ENCODE measurements at places on chromosomes 4 and X. TPM values are rescaled to one million over a fixed set of nuclear protein-coding genes. Genes with fewer than 3 reads are reported as not detected.
A peak's percentile ranks its signal among the peaks of the same experiment; 100 is the strongest.

Gene FTHL17
- polyA plus RNA-seq = not detected

Gene OR13H1
- polyA plus RNA-seq = not detected

Gene TEX13B
- not detected for polyA plus RNA-seq

Gene TRMT44
- polyA plus RNA-seq = 13.1 TPM

Gene MTMR8
- polyA plus RNA-seq = 2.1 TPM

Gene CENPVL3
- 0.76 TPM for polyA plus RNA-seq

DNA sequence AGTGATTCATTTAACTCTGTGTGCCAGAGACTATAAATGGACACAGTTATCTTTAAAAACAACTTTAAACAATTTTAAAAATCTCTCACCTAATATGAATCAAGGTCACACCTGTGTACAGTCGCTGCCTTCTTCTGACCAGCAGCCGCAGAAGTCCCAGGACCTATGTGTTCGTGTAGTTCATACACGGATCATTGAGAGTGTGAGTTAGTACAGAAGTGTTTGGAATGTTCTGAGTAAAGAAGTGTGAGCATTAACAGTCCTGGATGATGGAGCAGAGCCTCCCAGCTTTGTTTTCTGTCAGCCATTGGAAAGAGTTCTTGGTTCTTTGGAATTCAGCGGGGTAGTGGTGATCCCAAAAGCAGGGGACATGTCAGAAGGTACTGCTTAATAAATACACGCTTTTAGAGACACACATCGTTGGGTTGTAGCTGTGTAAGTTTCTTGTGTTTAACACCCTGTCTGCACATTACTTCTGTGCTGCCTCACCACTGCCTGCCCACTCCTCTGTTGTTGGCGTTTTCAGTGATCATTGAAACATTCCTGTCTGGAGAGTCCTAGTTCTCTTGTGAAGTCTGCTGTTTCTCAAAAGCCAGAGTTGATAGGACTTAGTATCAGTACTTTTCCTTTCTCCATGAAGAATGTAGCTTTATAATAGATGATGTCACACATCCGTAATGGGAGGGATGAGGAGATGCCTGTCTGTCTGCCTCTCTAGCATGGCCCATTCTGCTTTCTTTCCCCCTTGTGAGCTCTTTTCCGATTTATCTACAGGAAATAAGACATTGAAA is 90.6 kb downstream of the PTTG2 start:
- no peaks in the 10 kb centered on the region for H3K27me3 ChIP-seq
- H3K36me3 ChIP-seq = peaks cover 58% of the 10 kb centered on the region
- H3K4me1 ChIP-seq = no peaks in the 10 kb centered on the region
- peak overlapping the region; percentile 9 for H3K27ac ChIP-seq

- H3K27me3 ChIP-seq = no peaks in the 10 kb centered on the region
- no peak overlapping the region for H3K27ac ChIP-seq
- peaks cover 2% of the 10 kb centered on the region for H3K4me1 ChIP-seq
- H3K36me3 ChIP-seq = no peaks in the 10 kb centered on the region
Measured at GRCh38 chrX:15492469-15492868, 664 bp downstream of the PIR start.

DNA sequence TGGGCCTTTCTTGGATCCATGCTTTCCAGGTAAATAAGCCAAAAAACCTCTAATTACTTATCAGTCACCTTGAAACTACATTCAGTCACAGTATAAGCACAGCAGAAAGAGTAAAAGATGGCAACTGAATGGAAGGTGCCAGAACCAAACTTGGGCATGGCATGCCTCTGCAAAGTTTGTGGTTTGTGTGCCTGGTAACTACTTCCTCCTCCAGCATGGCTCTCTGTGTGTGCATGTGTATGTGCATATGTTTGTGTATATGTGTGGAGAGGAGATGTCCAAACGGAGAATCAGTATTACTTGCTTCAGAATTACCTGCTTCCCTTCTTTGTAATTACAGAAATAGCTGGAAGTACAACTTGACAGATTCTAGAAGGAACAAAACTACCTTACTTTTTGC is 67.5 kb downstream of the AGTR2 start:
- H3K27ac ChIP-seq = no peak overlapping the region
- no peak for DNase-seq
- H3K36me3 ChIP-seq = no peaks in the 10 kb centered on the region
- no peaks in the 10 kb centered on the region for H3K4me1 ChIP-seq
- H3K4me3 ChIP-seq = no peak overlapping the region

DNA sequence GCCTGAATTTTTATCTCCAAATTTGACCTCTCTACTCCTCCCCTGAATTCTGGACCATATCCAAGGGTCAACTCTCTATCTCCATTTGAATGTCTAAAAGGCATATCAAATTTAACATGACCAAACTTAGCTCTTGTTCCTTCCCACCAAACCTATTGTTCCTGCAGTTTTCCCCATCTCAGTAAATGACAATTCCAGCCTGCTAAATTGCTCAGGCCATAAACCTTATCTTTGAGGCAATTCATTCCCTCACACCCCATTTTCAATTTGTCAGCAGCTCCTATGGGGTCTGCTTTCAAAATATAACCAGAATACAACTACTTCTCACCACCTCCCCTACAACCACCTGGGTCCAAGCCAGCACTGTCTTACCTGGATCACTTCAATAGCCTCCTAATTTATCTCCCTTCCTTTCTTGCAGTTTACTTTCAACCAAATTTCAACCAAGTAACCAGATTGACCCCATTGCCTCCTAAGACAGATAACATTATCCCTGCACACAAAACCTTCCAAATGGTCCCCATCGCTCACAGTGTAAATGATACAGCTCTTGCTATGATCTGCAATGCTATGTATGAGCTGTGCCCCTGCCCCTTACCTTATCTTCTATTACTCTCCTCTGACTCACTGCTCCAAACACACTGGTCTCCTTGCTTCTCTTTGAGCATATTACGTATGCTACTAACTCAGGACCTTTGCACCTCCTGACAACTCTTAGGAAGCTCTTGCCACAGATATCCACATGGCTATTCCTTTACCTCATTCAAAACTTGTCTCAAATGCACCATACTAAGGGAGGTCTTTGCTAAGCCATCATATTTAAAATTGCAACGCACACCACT is 66.0 kb downstream of the CAMK2D start:
- H3K27ac ChIP-seq = peak overlapping the region; percentile 81
- H3K4me1 ChIP-seq = peaks cover 23% of the 10 kb centered on the region
- no peak overlapping the region for H3K4me3 ChIP-seq
- DNase-seq = peak; percentile 91
- H3K27me3 ChIP-seq = no peaks in the 10 kb centered on the region

DNA sequence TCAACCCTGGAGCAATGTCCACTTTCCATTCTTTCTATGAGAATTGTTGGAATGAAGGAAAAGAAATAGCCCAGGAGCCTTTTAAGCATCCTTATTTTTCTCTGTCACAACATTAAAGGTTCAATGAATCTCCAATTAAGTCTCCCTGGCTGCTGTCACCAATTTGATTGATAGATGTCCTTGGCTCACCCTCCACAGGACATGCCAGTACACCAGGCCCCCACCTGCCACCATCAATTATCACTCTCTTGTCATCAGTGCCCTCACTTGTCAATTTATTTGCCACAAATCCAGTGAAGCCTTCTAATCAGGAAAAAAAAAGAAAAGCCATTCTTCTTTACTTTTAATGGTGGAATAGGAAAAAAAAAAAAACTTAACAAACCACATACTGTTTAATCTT is 453.6 kb downstream of the CENPC start:
- no peak overlapping the region for H3K27ac ChIP-seq
- no peaks in the 10 kb centered on the region for H3K36me3 ChIP-seq
- DNase-seq = no peak
- H3K4me3 ChIP-seq = no peak overlapping the region
- H3K4me1 ChIP-seq = no peaks in the 10 kb centered on the region
- H3K27me3 ChIP-seq = no peaks in the 10 kb centered on the region

DNA sequence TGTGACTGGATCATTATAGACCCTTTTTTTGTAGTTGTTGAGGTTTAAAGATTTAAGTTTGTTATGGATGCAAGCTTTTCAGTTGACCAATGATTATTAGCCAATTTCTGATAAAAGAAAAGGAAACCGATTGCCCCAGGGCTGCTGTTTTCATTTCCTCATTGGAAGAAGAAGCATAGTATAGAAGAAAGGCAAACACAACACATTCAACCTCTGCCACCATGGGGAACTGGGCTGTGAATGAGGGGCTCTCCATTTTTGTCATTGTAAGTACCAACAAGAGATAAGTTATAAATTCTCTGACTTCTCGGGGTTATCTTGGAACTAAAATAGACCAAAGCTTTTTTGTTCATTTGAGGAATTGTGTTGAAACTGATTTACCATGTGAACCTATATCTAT is at the start of gene CYBB:
Gene CYBB, plus strand, starts transcription at position 203 of the 400 bp plus-strand sequence. Its CDS starts 19 bp downstream, at position 222.
- no peak for DNase-seq
- H3K27me3 ChIP-seq = no peaks in the 10 kb centered on the region
- H3K36me3 ChIP-seq = no peaks in the 10 kb centered on the region

GRCh38 chr4:14855719-14856061 is 146.6 kb upstream of the CPEB2 start:
- no peaks in the 10 kb centered on the region for H3K27me3 ChIP-seq
- no peaks in the 10 kb centered on the region for H3K36me3 ChIP-seq
- H3K4me1 ChIP-seq = no peaks in the 10 kb centered on the region
- H3K27ac ChIP-seq = no peak overlapping the region

- no peak overlapping the region for H3K27ac ChIP-seq
Measured at GRCh38 chrX:63746278-63746677, 38.7 kb downstream of the ARHGEF9 start.

DNA sequence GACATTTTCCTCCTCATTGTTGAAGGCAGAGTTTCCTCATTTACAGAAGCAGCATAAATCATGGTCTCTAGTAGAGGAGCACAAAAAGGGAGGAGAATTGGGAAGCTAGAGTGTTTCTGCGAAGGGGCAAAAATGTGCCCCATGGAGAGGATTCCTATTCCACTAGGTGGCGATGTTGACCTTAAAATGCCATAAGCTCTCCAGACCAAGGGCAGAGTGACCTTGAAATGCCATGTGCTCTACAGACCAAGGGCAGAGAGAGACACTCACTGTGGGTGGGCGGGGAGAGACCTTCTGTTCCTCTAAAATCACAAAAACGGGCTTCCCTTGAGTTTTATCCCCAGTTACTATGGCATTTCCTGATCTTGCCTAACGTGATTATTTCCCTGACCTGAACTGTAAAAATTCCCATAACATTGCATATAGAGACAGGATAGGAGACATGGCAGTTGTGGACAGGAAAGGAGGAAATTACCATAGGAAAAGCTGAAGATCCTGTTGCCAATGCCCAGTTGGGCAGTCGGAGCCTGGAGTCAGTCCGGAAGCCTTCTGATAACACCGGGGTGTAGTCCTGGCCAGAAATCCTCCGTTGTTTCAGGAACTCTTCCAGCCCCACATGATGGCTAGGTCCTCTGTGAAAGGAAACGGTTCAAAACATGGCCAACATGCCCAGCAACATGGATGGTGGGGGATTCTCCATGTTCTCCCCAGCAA is 567.7 kb downstream of the MAGEB5 start:
- no peak overlapping the region for H3K4me3 ChIP-seq
- no peaks in the 10 kb centered on the region for H3K36me3 ChIP-seq
- H3K27me3 ChIP-seq = no peaks in the 10 kb centered on the region
- no peak overlapping the region for H3K27ac ChIP-seq
- peak; percentile 1 for DNase-seq
- H3K4me1 ChIP-seq = no peaks in the 10 kb centered on the region

DNA sequence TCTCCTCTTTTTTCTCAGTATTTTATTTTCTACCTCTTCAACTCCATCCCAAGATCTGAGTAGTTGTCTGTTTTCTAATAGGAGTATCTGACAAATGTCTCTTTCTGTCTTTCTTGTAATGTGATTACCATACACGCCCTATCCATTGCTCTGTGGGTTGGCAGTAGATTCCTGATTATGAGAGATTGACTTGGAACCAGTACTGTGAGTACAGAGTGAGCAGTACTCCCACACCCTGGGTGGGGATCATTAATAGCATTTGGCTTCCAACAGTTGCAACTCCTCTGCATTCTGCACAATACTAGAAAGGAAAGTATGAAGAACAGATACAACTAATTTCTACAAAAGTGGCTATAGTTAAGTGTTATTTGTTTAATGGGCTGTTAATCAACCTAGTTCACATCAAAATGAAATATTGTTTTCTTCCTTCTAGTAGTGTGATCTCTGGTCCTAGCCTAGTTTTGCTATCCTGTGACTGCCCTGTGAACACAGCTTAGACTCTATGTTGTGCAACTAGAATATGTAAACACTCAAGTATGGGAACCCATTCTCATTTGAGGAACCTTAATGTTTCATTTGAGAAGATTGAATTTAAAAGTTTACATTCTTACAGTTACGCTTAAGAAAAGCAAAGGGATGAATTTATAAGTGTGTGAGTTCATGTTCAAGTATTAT is 112.9 kb downstream of the PTPN13 start:
- H3K27ac ChIP-seq = no peak overlapping the region
- no peak overlapping the region for H3K4me3 ChIP-seq
- H3K36me3 ChIP-seq = no peaks in the 10 kb centered on the region
- no peak for DNase-seq
- H3K27me3 ChIP-seq = no peaks in the 10 kb centered on the region
- H3K4me1 ChIP-seq = no peaks in the 10 kb centered on the region

GRCh38 chr4:185540487-185541120 is 5.3 kb upstream of the PDLIM3 start:
- no peak overlapping the region for H3K4me3 ChIP-seq
- no peak for DNase-seq
- H3K36me3 ChIP-seq = no peaks in the 10 kb centered on the region

GRCh38 chrX:148416931-148417330 is 83.5 kb upstream of the AFF2 start:
- no peaks in the 10 kb centered on the region for H3K4me1 ChIP-seq
- H3K27me3 ChIP-seq = no peaks in the 10 kb centered on the region
- H3K36me3 ChIP-seq = no peaks in the 10 kb centered on the region
- no peak overlapping the region for H3K4me3 ChIP-seq
- DNase-seq = no peak

DNA sequence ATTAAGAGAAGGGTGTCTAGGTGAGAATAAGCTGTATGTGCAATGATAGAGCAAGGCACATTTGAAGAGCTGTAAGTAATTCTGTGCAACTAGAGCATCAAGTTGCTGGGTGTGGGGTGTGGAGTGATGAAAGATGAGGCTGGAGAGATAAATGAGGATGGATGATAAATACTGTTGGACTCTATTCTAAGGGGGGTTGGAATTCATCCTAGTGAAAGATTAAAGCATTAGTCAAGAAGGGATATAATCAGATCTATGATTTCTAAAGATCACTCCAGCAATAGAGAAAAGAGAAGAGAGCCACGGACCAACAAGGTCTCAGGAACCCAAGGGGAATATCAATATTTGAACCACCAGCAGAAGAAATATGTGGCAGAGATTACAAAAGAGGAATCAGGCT is 415.0 kb upstream of the RPS6KA3 start:
- no peak for DNase-seq
- H3K4me1 ChIP-seq = no peaks in the 10 kb centered on the region
- no peak overlapping the region for H3K27ac ChIP-seq
- H3K4me3 ChIP-seq = no peak overlapping the region

- H3K4me3 ChIP-seq = no peak overlapping the region
- H3K27ac ChIP-seq = no peak overlapping the region
- H3K36me3 ChIP-seq = peaks cover 3% of the 10 kb centered on the region
- H3K4me1 ChIP-seq = no peaks in the 10 kb centered on the region
Measured at GRCh38 chrX:9935436-9935835, 31.7 kb upstream of the CLDN34 start.

Measured in large intestine (tissue), 12 donors.